NCI-H1092 (cell line): ENCODE measurements at places on chromosomes 7 and 10.

- DNase-seq: no peak
Measured at GRCh38 chr10:127441350-127442219, 107.5 kb upstream of the NPS start.

GRCh38 chr10:96257944-96258343 is 13.4 kb downstream of the BLNK start:
- DNase-seq: no peak

DNA sequence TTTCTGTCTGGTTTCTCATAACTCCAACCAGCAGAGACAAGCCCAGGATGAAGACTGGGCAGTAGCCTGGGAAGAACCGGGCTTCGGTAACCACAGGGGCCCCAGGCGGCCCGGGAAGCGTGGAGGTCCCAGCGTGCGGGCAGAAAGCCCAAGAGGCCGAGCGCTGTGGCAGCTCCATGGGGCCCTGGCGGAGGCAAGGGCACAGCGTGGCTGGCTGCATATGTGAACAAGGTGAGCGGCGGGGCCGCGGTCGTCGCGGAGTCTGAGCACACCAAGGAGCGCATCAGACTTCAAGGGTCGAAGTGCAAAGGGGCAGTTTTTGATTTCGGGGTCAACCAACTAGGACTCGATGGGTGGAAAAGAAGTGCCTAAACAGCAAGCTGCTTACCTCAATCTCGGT is 45.9 kb downstream of the AKR1D1 start:
- no peak for DNase-seq

DNA sequence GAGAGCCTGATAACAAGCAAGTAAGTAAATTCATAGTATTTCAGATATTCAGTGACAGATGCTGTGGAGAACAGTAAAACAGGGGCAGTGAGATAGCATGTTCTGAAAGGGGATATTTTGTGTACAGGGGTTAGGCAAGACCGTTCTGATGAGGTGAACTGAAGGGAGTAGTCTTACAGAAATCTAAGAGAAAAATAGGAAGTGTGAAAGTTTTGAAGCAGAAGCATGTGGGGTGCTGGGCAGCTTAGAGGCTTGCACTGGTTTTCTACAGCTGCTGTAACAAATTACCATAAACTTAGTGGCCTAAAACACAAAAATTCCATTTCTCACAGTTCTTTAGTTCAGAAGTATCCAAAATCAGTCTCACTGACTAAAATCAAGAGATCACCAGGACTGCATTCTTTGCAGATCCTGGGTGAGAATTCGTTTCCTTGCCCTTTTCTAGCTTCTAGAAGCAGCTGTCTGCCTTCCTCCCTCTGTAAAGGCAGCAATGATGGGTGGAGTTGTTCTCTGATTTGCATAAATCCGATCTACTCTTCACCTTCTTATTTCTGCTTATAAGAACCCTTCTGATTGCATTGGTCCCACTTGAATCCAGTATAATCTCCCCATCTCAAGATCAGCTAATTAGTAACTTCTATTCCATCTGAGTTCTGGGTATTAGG is 7.5 kb upstream of the KLF14 start:
- no peak for DNase-seq

GRCh38 chr7:42338916-42339540 is 102.0 kb upstream of the GLI3 start:
- DNase-seq: no peak

DNA sequence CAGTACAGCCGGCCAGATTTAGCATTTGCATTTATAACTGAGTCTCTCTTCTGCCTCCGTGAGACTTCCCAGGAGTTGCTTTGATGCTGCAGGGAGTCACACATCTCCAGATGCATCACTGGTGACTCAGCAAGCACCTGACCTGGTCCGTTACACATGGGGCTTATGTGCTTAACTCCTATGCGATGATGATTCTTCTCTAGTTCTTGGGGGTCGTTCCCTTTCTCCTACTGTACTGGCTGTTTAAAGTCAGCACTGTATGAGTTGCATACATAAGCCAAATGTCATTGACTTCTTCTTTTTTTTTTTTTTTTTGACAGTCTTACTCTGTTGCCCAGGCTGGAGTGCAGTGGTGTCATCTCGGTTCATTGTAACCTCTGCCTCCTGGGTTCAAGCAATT is 13.0 kb upstream of the AKR1E2 start:
- DNase-seq: no peak

- no peak for DNase-seq
Measured at GRCh38 chr7:45132708-45133320, 21.3 kb upstream of the TBRG4 start.

- DNase-seq: no peak
Measured at GRCh38 chr10:63414481-63415260, 51.1 kb downstream of the JMJD1C start.
